ENCODE measurements at places on chromosomes 1 and 21. TPM values are rescaled to one million over a fixed set of nuclear protein-coding genes. Genes with fewer than 3 reads are reported as not detected.

The C8A gene
- not detected for total RNA-seq

GRCh38 chr1:103187673-103188072 is 79.4 kb upstream of the COL11A1 start:
- no peaks in the 10 kb centered on the region for H3K27me3 ChIP-seq
- H3K4me1 ChIP-seq, result no peaks in the 10 kb centered on the region
- H3K36me3 ChIP-seq, result no peaks in the 10 kb centered on the region
- H3K4me3 ChIP-seq, result no peak overlapping the region
- no peak for DNase-seq

The MTARC2 gene
- total RNA-seq, result 15.8 TPM

The OR6P1 gene
- total RNA-seq, result not detected

DNA sequence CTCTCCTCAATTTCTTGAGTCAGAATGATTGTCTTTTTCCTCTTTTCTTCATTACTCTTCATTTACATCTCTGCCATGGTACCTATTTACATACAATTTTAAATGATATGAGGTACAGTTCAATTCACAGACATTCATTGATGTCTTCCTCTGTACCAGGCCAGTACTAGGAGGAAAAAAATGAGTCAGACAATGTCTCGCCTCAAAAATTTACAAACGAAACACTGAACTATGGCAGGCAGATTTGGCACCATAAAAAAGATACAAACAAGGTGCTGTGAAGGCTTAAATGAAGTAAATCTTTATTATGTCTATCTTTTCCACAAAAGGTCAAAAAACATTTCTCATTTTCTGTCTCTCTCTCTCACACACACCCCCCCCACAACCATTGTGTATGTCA is 71.0 kb downstream of the RGS13 start:
- no peak overlapping the region for H3K27ac ChIP-seq
- H3K36me3 ChIP-seq, result no peaks in the 10 kb centered on the region
- no peak for DNase-seq

DNA sequence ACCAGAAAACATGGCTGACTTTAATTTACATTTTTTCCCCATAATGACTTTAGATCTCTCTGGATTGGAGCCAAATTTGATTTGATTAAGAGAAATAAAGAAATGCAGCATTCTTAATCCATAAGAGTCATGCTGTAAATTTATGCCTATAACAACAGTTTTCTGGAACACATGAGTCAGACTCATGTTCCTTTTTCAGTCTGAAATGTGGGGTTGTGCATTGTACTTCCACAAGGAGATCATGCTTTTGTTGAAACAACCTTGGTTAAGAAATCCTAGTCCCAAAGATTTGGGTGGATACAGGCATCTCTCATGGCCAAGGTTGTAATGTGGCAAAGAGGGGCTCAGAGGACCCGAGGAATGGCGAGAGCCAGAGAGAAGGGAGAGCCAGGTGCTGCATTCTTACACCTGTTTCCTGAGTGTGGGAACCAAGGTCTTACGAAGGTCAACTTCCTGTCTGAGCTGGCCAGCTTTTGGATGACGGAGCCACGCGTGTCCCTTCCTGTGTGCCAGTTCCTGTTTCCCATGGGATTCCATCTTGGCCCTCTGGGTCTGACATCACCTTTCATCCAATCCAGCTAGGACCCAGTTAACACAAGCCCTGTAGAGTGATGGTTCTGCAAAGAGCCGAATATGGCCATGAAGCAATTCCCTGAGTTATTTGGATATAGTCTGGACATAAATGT is 23.1 kb downstream of the CLDN14 start:
- no peaks in the 10 kb centered on the region for H3K4me1 ChIP-seq
- H3K27ac ChIP-seq, result no peak overlapping the region
- H3K36me3 ChIP-seq, result no peaks in the 10 kb centered on the region
- H3K4me3 ChIP-seq, result no peak overlapping the region

DNA sequence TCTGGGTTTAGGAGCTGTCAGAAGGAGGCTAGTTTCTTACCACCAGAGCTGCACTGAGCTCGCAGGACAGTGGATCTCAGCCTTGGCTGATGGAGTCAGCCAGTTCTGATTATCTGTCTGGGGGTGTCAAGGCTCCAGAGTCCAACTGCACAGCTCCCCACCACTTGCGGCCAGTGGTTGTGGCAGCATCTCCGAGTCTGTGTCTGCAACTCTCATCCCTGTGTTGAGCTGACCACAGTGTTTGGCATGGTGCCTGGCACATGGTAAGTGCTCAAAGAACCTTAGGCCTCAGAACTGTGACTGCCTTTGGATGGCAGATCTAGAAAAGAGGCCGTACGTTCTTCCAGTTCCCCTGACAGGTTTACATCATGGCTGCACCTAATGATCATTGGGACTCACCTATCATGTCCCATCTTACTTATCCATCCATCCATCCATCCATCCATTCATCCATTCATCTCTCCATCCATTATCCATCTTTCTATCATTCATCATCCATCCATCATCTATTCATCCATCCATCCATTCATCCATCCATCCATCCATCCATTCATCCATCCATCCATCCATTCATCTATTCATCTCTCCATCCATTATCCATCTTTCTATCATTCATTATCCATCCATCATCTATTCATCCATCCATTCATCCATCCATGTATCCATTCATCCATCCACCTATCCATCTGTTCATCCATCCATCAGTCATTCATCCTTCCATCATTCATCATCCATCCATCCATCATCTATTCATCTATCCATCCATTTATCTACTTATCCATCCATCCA is 114.5 kb downstream of the CRYAA start:
- H3K27me3 ChIP-seq, result no peaks in the 10 kb centered on the region
- H3K27ac ChIP-seq, result no peak overlapping the region
- no peak for DNase-seq
- H3K36me3 ChIP-seq, result no peaks in the 10 kb centered on the region
- no peak overlapping the region for H3K4me3 ChIP-seq
- H3K4me1 ChIP-seq, result peaks cover 16% of the 10 kb centered on the region

GRCh38 chr1:203238535-203238934 is 9.1 kb upstream of the CHIT1 start:
- H3K36me3 ChIP-seq, result no peaks in the 10 kb centered on the region
- H3K27me3 ChIP-seq, result no peaks in the 10 kb centered on the region
- no peaks in the 10 kb centered on the region for H3K4me1 ChIP-seq
- no peak overlapping the region for H3K4me3 ChIP-seq
- no peak for DNase-seq

GRCh38 chr1:43729816-43730463 is 22.6 kb downstream of the ST3GAL3 start:
- no peaks in the 10 kb centered on the region for H3K4me1 ChIP-seq
- H3K4me3 ChIP-seq, result no peak overlapping the region
- no peak overlapping the region for H3K27ac ChIP-seq
- H3K27me3 ChIP-seq, result no peaks in the 10 kb centered on the region
- H3K36me3 ChIP-seq, result no peaks in the 10 kb centered on the region

Measured in Caco-2 (cell line).